Left ventricle myocardium inferior (tissue), 1 donor: ENCODE measurements at places on chromosomes 5 and 9.

DNA sequence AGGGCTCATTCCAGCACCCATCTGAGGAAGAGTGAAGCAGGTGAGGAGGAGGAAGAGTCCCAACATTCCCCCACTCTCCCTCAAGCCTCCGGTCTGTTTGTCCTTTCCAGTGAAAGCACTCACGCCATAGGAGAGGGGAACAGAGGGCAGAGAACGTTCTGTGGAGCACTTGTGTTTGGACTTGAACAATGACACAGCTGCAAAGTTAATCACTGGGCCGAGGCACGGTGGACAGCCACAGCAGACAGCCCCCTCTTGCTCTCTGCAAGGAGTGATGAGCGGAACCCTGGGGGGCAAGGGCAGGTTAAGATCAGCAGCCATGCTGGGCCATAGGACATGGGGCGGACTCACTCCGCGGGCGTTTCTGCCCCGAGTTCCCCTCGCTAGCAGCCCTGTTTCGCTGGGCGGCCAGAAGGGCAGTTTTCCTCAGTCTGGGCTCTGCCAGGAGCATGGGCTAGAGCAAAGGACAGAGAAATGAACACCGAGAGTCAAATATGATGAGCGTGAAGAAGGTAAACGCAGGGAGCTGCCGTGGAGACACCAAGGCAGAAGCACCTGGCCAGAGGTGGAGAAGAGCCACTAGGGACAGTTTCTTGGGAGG lies 185.7 kb downstream of the GAPVD1 start:
- DNase-seq = no peak

- DNase-seq = no peak
Measured at GRCh38 chr5:102531506-102531905, 32.7 kb upstream of the SLCO6A1 start.

DNA sequence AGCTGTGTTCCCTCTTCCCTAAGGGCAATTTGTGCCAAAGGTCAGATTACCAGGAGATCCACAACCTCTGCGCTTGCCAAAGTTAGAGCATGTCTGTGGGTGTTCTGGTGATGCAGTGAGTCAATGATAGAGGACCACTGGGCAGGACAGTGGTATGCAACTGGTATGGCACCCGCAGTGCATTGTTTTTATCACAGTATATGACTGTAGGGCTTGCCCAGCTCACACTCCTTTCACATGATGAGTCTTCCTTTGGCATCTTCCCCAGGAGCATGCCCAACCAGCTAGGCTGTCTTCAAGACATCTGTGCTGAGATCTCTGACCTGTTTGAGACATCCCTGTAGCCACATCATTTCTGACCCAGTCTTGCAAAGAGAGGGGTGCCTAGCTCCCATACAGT lies 1650.0 kb upstream of the CDH6 start:
- DNase-seq = no peak

GRCh38 chr9:75152416-75152815 lies 64.1 kb downstream of the OSTF1 start:
- DNase-seq = no peak

DNA sequence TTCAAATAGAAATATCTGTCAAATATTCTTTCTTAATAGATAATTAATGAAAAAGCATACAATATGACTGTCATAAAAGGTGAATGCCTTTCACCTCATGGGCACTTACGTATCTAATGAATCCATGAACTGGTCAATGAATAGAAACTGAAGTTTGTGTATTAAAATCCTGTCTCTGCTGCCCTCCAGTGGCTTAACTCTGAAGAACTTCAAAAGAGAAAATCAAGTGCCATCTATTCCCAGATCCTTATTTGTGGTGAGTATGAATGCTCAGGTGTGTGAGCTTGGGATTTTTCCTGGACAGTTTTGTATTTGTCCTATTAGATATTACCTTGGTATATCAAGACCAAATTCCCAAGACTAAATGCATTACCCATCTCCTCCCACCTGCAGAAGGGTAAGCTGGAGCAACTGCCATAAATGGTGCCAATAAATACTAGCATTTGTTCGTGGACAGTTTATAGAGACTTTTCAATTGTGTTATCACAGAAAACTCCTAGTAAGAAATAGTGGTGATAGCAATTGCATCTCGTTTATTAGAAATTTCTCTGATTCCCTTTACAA lies 44.0 kb upstream of the SVEP1 start:
- DNase-seq = no peak

- no peak for DNase-seq
Measured at GRCh38 chr5:67679184-67679841, 482.7 kb upstream of the CD180 start.

DNA sequence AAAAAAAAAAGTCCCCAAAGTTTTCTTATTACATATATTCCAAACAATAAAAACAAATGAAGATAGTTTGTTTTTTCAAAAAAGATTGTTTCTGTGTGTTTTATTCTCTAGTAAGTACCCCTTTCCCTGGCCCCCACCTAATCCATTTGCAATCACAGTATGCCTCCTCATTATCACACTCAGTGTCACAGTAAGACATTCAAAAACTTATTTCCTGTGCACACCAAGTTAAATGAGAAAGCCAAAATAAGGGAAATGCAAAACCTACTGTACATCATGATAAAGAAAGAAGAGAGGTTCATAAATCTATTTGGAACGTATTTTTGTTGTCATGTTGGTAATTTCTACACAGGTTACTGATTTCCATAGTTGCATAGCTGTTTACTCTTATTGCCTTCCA lies 62.3 kb downstream of the ST8SIA4 start:
- no peak for DNase-seq

DNA sequence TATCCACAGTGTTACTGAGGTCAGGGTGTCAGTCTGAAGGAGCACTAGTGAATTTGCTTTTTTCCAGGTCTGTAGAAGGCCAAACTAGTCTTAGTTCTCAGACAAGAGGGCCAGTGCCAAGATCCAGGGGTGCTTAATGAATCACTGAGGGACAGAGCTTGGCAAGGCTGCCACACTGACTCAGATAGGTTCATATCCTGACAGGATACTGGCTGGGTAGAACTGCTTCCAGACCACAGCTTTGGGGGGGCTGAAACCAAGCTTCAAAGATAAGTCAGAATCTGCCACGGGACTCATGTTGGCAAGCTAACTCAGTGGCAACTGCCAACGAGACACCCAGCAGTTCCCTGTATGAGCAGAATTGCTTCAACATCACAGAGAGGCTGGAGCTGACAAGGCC lies 1125.4 kb downstream of the EFNA5 start:
- DNase-seq = no peak

GRCh38 chr5:88825584-88826315 lies 57.2 kb downstream of the MEF2C start:
- DNase-seq = no peak

GRCh38 chr9:91580136-91580535 lies 156.5 kb upstream of the NFIL3 start:
- DNase-seq = no peak

DNA sequence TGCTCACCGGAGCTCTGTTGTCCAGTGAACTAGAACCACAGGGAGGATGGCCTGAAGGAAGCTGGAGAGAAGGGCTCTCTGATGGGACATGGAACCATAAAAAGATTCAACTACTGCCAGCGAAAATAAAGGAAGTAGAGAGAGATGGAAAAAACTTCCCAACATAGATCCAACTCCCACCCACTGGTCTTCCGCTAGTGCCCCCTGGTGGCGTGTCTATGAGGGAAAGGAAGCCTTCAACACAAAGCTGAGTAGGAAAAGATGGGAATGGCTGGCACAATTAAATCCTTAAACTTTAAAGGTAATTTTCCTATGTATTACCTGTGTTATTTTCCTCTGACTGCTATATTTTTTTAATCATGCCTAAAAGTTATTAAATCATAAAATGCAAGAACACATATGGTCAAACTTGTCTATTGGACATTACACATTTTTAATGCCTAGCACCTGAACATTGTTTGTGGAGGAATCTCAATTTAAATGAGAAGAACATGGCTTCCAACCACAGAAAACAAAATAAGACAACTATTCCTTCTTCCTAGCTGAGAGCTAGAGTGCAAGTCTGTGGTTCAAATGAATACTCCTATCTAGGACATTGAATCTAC lies 51.5 kb downstream of the CEP120 start:
- DNase-seq = peak; percentile 18

GRCh38 chr5:15683332-15683731 lies 183.4 kb downstream of the FBXL7 start:
- DNase-seq = no peak

- DNase-seq = no peak
Measured at GRCh38 chr9:96620832-96621269, 1.2 kb upstream of the CDC14B start.

- no peak for DNase-seq
Measured at GRCh38 chr5:36944607-36945225, 68.1 kb downstream of the NIPBL start.

DNA sequence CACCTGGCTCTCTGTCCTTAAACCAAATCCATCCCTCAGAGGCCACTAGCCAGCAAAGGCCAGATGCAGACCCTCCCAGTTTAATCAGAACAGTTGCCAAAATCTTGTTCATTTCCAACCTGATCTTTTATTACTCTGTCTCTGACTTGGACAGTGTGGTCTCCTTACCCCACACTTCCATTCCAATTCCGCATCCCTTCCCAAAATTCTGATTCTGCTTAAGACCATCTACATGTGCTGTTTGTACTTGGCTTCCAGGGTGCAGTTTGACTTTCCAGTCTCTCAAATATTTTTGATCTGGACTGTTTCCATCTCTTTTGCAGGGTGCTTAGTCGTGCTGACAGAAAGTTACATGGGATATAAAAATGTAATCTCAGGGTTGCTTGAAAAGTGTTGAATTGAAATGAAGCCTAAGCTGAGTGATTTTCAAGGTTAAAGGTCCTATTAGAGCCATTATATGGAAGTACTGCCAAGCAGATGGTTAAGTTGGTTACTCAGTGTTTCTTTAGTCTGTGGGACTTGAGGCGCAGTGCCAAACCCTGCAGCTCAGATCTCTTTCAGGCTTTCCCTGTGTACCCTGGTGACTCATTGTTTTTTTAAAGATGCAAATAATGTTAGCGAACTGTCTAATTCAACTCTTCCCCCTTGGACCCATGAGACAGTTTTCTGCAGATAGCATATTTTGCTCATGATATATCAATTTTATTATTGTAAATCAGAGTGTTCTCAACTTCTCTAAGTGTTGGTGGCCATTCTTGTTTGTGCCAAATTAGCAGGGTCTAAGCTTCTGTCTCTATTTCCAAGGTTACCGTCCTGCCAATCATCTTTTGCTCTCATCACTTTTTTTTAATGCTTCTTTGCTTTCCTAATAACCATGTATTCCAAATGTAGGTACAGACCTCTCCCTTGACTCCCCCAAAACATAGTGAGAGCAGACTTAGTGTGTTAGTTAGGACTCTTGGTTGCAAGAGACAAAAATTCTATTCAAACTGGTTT lies 18.2 kb upstream of the DCP2 start:
- DNase-seq = peak; percentile 76

DNA sequence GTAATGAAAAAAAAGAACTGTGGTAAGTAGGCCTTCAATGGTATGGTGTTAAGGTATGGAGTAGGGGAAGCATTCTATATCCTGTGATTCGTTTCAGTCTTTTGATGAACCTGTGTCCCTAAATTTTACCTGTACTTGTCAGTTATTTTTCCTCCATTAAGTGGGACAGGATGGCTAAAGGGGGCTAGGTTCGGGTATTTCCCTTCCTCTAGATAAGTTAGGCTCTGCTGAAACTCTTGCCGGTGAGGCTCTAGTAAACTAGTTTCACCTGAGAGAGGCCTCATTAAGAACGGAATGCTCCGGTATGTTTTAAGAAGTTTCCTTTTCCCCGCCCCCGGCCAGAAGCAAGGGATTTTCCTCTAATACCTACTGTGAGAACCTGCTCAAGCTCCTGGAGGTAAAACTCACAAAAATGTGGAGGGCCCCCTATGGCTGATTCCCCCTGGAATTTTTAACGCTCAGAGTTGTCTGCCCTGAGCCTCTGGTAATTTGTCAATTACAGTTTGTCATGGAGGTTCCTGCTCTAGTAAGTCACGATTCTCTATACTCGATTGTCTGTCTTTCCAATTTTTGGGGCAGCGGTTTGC lies 87.7 kb downstream of the MACIR start:
- DNase-seq = no peak

GRCh38 chr9:33144551-33144950 lies 22.6 kb downstream of the B4GALT1 start:
- DNase-seq = no peak

DNA sequence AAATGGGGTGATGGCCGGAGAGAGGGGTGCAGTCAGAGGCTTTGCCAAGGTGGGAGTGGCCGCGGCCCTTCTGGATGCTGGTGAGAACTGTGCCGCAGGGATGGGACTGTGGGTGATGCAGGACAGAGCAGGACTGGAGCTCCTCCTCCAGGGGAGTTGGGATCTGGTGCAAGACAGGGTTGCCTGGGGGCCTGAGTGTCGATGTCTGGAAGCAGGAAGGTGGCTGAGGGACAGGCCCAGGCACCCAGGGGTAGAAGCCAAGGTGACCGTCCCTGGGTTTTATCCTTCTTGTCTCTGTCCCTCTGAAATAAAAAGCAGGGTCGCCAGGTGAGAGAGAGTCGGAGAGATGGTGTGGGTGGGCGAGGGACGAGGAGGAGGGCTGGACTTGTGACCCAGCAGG lies 89.1 kb upstream of the IER5L start:
- DNase-seq = no peak

GRCh38 chr9:18971404-18971803 lies 61.6 kb downstream of the SAXO1 start:
- DNase-seq = no peak

DNA sequence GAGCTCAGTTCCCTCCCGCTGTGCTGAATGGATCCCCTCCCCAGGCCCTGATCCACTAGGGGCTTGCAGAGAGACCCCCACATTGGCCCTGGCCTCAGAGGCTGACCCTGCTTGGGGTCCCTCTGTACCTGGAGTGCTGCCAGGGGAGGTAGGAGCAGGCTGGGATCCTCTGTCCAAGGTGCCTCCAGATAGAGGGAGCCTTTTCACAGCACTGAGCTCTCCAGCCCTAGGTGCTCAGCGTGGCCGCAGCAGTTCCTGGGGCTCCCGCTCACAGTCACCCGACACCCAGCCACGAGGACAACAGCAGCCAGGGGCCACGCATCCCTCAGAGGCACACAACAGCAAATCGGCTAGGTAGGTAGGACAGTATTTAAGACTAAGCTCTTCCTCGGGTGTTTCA lies 62.2 kb upstream of the IRX2 start:
- DNase-seq = no peak

- peak; percentile 96 for DNase-seq
Measured at GRCh38 chr9:14353222-14354056, 39.5 kb upstream of the NFIB start.

GRCh38 chr5:153860195-153860886 lies 178.4 kb downstream of the FAM114A2 start:
- no peak for DNase-seq
